ENCODE measurements at places on chromosomes 4 and X. TPM values are rescaled to one million over a fixed set of nuclear protein-coding genes. Genes with fewer than 3 reads are reported as not detected.

GRCh38 chrX:43500996-43501694, 155.0 kb upstream of the MAOA start:
- no peak for DNase-seq

DNA sequence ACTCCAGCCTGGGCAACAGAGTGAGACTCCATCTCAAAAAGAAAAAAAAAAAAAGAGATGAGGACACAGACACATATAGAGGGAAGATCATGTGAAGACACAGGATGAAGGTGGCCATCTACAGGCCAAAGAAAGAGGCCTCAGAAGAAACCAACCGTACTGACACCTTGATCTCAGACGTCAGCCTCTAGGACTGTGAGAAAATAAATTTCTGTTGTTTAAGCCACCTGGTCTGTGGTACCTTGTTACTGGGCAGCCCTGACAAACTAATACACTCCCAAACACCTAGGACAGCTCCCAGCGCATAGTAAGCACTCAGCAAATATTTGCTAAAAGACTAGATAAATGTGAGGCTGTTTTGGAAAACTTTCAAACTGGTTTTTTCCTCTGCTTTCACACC, 59.2 kb upstream of the SMIM10 start:
- no peak for DNase-seq

GRCh38 chrX:47243351-47243750, 10.5 kb downstream of the USP11 start:
- no peak for DNase-seq

GRCh38 chr4:138446456-138446855, 204.3 kb upstream of the SLC7A11 start:
- DNase-seq = no peak

GRCh38 chrX:1400049-1400448, 8.1 kb upstream of the SLC25A6 start:
- no peak for DNase-seq

DNA sequence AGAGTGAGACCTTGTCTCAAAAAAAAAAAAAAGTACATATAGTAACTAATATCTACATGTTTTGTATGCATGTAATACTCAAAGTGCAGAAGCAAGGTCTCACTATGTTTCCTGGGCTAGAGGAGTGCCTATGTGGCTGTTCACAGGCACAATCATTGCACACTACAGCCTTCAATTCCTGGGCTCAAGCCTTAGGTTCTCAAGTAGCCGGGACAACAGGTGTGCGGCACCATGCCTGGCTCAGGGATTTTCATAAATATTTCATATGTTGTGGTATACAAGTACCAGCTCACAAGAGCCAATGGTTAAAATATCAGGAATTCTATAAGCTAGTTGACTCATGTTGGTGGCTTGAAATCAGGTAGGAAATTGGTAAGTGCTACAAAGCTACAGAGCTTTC, 94.8 kb downstream of the LARP7 start:
- no peak for DNase-seq

DNA sequence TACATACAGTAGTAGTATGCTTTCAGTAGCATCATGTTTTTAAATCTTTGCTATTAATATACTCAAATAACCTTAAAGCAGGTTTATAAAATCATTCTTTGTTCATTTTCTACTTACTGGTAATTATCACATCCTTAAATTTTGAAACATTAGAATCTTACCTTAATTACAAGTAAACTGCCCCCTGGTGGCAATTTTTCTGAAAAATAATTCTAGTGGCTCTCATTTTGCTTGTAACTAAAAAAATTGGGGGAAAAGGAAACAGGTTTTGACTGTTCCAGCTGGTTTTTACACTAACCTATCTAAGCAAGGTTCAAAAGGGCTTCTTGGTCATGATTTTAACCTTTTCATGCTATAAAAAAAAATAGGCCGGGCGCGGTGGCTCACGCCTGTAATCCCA, 18.5 kb upstream of the DCAF4L1 start:
- DNase-seq = no peak

- no peak for DNase-seq
Observed at GRCh38 chr4:134862116-134862515, 660.5 kb upstream of the PABPC4L start.

The GPAT3 gene
- total RNA-seq = 65.1 TPM

The DMP1 gene
- not detected for total RNA-seq

The GYPB gene
- total RNA-seq = not detected

The GPRASP1 gene
- total RNA-seq = 0.08 TPM

The ARL9 gene
- not detected for total RNA-seq

The MAGEA8 gene
- total RNA-seq = not detected

The ERCC6L gene
- total RNA-seq = 13.1 TPM
